ENCODE measurements at places on chromosomes 5 and 9.

GRCh38 chr5:60026161-60026560 is 132.6 kb upstream of the PDE4D start:
- DNase-seq = no peak

DNA sequence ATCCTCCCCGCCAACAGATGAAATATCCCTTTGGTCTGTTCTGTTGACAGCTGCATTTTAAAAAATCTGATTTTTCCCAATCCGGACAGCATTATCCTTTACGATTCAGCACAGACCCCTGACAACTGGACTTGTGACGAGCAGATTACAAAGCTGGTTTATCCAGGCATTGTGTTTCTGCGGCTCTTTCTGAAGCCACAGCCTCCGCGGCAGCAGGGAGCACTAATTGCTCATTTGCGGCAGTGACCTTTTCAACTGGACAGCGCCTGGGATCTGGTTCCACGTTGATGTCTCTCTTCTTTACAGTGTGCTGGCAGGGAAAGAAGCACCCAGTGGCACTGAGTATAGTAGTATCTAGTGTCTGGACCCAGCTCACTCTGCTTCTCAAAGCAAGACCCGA is 351.2 kb downstream of the ZNF608 start:
- DNase-seq = no peak

- DNase-seq = peak; percentile 77
Observed at GRCh38 chr5:150612405-150612804, 28.1 kb upstream of the SYNPO start.

DNA sequence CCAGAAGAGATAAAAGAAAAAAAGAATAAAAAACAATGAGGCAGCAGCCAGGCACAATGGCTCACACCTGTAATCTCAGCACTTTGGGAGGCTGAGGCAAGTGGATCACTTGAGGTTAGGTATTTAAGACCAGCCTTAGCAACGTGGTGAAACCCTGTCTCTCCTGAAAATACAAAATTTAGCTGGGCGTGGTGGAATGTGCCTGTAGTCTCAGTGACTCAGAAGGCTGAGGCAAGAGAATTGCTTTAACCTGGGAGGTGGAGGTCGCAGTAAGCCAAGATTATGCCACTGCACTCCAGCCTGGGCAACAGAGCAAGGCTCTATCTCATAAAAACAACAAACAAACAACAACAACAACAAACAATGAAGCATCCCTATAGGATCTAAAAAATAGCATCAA is 121.5 kb downstream of the HMHB1 start:
- no peak for DNase-seq

GRCh38 chr9:105392531-105392930 is 55.3 kb upstream of the FSD1L start:
- DNase-seq = no peak

DNA sequence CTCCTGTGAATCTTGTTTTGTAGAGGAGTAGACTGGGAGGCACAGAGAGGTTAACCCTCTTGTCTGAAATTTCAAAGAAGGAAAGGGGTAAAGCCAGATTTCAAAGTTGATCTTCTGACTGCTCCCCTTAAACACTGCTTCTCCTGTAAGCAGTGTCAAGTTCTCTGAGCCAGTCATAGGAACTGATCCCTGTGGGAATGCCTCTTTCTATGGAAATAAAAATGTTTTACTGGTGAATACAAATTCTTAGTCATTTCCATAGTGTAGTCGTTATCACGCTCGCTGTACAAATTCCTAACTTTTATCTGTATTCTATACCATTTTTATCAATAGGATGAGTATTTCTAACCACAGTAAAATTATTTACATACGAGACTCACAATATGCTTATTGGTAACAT is 66.3 kb upstream of the PRRC1 start:
- DNase-seq = no peak
